Small intestine (tissue), 16 donors: ENCODE measurements at places on chromosomes 7 and 10.

- DNase-seq = no peak
Observed at GRCh38 chr7:39670934-39671333, 47.6 kb downstream of the RALA start.

GRCh38 chr10:15571575-15571974, 148.1 kb downstream of the ITGA8 start:
- no peak for DNase-seq

DNA sequence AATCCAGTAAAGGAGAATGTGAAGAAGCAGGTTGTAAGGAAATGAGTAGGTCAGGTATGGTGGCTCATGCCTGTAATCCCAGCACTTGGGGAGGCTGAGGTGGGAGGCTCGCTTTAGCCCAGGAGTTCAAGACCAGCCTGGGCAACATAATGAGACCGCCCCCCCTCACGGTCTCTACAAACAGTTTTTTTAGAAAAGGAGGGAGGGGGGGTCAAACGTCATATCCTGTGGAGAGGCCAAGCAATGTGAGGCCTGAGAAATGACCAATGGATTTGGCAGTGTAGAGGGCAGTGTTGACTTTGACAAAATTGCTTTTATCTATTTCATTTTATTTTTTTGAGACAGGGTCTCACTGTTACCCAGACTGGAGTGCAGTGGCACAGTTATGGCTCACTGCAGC, 2.3 kb upstream of the DNAJB12 start:
- DNase-seq = no peak

DNA sequence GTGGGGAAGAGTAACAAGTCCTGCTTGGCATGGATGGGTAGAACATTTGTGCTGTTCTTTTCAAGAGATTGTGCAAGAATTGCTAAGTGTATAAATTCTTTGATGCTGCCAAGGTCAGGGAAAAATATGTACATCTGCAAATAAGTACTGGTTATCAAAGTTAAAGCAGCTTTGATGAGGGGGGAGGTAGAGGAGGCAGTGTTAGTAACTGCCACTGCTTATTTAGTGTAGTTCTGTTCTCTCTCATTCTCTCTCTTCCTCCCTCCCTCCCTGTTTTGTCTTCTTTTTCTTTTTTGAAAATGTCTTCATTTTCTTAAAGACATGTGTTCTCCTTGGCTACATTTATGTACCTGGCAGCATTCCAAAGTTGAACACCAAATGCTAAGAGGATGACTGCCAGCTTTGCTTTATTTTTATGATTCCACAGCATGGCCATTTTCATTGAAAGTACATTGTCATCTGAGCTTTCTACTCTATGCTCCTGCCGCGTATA, 18.6 kb downstream of the CACNB2 start:
- no peak for DNase-seq

- peak; percentile 85 for DNase-seq
Observed at GRCh38 chr7:94907026-94907810, at the start of gene PPP1R9A. TSS of gene PPP1R9A (plus strand) at chr7:94907594. CDS start at chr7:94910114, 2,520 bp downstream.

DNA sequence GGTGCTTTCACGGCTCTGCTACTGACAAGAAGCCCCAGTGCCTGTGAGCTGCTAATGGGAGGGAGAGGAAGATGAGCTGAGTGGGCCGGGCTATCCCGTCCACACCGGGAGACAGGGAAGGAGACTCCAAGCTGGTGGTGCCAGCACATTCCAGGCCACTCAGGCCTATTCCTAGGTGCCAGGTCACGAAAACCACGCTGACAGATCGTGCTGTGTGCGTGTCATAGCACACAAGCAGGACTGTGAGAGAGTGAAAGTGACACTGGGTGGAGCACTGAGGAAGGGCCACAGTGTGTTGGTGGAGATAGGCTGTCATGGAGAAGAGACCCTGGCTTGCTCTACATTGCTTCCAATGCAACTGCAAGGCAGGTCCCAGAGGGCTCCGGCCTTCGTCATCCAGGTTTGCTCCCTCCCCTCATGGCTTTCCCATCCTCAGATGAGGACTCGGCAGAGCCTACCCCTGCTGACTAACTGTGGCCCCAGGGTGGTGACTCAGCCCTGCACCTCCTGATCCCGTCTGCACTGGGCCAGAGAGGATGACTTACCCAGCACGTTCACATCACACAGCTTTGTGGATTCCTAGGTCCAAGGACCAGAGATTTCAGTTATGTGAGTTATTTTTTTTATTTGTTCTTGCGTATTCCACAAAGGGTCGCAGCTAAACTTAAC, 167.3 kb downstream of the EGFR start:
- peak; percentile 77 for DNase-seq

GRCh38 chr7:31067491-31067890, 15.4 kb downstream of the ADCYAP1R1 start:
- DNase-seq = no peak

DNA sequence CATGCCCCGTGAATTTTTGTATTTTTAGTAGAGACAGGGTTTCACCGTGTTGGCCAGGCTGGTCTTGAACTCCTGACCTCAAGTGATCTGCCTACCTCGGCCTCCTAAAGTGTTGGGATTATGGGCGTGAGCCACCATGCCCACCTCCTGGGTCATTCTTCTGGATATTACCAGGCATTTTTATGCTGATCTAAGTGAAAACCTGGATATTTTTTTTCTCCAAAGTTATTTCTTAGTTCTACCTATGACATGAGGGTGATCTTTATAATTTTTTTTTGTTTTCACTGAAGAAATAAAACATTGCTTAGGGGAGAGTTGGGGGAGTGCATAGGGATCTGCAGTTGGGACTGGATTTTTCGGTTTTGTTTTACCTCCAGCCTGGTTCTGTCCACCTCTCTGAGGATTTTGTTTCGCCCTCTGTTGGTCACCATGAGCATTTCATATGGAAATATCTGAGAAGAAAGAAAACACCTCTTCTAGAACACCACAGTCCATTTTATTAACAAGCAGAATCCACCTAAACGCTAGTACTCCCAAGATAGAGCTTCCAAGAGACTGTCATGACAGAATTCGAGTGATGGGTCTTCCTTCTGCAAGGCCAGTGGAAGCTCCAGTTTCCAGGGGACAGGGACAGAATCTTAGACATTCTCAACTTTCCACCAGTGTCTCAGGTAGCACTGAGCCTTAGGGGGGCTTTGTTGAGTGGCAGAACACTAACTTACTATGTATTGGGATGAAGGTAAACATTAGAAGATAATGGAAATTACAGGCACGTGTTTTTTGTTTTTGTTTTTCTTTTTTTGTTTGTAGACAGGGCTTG, 33.4 kb upstream of the AFAP1L2 start:
- DNase-seq = peak; percentile 15

DNA sequence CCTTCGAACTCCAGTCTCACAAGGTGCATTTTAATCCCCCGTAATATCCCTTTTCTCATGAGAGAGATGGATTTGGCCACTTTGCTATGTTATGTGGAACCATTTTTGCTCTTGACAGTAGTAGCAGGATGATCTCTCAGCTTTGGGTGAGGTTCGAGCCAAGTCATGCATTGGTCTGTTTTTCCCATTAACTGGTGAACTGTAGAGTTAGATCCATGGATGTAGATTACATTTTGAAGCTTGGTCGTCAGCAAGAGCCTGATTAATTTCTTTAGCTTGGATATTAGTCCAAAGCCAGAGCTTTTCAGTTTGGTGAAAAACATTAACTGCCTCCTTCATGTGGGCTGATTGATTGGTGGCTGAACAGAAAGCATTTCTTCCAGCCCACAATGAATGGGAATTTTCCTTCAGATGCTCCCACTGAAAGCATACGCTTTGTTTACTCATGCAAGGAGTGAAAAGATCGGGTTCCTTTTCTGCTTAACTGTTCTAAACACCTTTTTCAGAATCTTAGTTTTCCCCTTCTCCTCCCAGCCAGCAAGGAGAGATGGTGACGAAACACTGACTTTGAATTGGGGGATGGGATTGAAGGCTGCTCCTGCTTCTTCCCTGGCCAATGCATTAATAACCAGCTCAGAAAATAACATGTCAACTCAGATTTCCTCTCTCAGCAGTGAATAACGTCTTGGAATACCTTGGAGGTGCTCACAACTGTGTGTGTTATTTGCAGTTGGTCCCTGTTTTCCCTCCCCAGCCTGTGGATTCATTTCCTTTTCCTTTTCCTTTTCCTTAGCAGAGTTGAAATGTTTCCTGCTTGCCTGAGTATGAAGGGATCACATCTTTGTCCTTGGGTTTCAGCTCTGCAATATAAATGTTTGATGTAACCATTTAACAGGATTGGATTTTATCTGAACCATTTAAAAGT, 351.8 kb upstream of the FZD8 start:
- DNase-seq = no peak

GRCh38 chr10:8045726-8046494, 8.6 kb upstream of the GATA3 start:
- no peak for DNase-seq

GRCh38 chr10:118971187-118971586, 58.3 kb upstream of the NANOS1 start:
- no peak for DNase-seq

DNA sequence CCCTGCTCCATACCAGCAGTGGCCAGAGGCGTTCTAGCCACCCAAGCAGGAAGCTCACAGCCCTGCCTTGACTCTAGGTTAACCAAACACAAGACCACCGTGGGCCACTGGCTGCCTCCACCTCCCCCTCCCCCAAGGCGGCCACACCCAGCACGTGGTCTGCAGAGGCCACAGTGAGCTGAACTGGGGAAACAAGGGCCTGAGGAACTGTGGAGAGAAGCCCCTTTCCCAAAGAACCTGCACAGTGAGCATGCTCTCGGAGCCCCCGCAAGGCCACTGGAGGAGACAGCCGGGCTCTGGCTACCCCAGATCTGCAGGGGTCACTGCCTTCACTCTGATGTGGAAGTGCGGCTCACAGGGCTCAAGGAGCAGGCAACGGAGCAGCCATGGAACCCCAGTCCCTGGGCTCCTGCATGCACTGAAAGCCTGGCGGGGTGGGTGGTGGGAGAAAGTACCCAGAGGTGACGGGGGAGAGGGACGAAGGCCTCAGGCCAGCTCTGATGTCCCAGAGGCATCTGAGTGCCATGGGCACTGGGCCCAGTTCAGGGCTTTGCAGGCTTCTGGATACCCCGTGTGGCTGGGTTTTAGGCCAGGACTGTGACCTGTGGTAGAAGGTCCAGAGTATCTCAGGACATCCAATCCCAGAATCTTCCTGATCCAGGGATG, 189.2 kb downstream of the EBF3 start:
- DNase-seq = no peak

DNA sequence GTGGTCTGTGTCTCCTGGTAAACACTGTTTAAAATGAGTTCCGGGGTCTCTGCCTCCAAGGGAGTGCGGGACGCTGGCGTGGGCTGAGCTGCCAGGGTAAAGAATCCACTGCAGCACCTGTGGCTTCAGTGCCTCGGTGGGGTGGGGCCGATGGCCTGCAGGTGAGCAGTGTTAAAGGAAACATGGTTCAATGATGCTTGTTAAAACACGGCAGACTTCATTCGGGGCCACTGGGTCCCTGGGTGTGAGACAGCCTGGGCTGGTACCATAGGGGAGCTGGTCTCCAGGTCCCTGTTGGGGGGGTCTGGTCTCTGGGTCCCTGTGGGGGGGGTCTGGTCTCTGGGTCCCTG, 24.9 kb upstream of the KNDC1 start:
- no peak for DNase-seq

- DNase-seq = no peak
Observed at GRCh38 chr10:57963546-57963945, 304.1 kb downstream of the IPMK start.

DNA sequence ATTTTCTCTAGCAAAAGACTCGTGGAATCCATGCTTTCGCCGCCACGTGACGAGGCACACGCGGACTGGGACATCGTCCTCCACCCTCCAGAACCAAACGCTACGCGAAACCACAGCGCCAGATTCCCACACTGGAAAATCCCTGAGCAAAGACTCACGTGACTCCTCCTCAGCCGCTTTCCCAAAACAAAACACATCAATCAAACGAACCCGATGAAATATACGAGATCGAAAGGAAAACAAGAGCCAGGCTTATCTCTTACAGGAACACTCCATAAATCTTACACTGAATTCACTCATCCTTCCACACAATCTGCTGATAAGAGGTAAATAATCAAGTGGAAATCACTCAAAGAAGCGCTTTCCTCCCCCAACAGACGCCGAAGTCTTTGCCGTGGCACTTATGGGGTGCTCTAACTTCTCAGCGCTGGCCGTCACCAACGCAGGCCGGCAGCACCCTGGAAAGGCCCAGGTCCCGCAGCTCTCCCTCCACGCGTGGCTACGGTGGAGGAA, 23.8 kb downstream of the DIP2C start:
- no peak for DNase-seq

GRCh38 chr7:3232228-3232627, 68.8 kb upstream of the SDK1 start:
- DNase-seq = no peak
